ENCODE measurements at places on chromosomes 7 and 10.

GRCh38 chr10:131109726-131110125 lies 201.8 kb downstream of the TCERG1L start:
- DNase-seq = no peak

DNA sequence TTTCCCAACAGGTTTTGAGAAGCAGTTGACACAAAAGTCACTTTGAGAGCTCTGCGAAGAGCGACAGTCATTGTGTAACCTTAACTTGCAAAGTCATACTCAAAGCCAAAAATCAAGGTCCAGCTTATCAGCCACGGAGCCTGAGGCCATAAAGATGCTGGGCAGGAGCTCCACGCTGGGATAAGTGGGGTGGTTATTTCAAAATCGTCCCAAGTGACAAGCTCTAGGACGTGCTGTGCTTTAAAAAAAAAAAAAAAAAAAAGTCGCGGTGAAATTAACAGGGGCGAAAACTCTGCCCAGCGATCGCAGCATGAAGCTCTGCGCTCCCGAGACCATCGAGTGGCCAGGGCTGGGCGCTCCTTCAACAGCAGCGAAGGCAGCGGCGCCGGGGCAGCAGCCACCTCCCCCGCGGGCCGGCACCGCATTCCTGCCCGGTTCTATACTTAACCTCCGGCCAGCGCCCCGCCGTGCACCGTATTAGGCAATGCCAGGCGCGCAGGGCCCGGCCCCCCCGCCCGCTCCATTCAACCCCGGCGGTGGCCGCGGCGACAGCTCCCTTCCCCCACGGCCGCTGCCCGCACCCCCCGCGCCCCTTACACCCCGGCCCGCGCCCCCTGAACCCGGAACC lies 657 bp downstream of the HACD1 start:
- DNase-seq = no peak

GRCh38 chr10:50316174-50316573 lies 64.9 kb upstream of the ASAH2 start:
- no peak for DNase-seq

GRCh38 chr10:4765428-4765827 lies 60.6 kb upstream of the AKR1E2 start:
- no peak for DNase-seq

DNA sequence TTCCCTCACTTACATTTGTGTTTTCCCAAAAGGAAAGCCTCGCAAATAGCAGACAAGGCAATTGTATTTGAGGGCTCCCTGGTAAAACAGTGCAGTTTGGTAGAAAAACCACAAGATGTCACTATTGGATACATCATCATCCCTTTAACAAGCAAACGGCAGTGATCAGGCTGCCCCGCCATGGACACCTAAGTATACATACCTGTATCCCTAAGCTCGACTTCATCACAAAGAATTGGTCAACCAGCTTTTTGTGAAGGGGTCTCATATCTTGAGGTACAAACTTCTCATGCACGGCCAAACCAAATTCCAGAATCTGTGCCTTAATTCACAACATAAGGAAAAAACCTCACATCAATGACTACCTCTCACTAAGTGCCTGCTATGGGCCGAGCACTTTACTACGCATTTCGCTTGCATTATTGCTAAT lies 179.5 kb upstream of the IMMP2L start:
- no peak for DNase-seq

DNA sequence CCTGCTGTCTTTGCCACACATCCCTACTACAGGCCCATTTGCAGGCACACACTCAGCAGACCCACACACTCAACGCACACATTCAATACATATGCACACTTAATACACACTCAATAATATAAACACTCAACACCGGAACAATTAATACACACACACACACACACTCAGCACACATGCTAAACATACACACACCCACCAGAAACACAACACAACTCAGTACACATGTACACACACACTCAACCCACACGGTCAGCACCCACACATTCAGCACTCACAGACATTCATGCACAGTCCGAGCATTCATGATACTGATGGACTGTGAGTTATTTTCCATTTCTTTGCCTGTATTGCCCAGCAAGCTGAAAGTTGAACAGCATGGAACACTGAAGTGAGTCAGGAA lies 35.4 kb upstream of the SMNDC1 start:
- DNase-seq = no peak

- DNase-seq = no peak
Measured at GRCh38 chr7:112753298-112753697, 36.9 kb downstream of the TMEM168 start.

DNA sequence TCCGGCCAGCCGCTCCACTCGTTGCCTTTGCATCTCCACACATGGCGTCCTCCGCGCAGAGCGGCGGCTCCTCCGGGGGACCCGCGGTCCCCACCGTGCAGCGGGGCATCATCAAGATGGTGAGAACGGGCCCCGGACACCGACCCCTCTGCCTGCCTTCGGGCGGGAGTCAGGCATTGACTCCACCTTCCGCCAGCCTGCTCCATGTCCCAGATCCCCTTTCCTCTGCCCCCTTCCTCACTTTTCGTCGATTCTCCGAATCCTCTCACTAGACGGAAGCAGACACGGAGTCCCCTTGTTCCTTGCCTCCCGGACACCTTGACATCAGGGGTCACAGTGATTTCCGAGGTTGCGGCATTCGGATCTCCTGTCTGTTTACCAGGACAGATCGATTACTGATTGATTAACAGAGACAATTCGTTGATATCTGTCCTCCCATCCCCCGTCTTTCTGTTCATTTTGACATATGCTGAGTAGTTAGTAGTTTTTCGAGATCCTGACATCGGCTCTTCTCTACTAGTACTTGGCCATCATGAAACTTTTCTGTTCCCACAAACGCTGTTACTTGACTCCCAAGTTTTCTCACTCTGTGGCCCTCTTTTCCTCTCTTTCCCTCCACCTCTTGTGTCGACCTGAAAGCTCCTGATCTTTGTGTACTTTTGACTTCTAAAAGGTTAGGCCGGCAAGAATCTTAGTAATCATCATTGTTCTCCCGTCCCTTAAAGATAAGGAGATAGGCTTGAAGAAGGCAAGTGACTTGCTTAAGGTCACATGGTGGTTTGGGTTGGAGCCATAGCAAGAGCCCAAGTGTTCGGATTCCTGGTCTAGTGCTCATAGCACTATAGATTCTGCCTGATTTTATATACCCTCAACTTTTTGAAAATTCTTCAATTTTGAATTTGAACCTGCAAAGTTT lies 597 bp downstream of the SND1 start:
- no peak for DNase-seq
